ENCODE measurements at places on chromosomes 7 and 10.
A peak's percentile ranks its signal among the peaks of the same experiment; 100 is the strongest.

DNA sequence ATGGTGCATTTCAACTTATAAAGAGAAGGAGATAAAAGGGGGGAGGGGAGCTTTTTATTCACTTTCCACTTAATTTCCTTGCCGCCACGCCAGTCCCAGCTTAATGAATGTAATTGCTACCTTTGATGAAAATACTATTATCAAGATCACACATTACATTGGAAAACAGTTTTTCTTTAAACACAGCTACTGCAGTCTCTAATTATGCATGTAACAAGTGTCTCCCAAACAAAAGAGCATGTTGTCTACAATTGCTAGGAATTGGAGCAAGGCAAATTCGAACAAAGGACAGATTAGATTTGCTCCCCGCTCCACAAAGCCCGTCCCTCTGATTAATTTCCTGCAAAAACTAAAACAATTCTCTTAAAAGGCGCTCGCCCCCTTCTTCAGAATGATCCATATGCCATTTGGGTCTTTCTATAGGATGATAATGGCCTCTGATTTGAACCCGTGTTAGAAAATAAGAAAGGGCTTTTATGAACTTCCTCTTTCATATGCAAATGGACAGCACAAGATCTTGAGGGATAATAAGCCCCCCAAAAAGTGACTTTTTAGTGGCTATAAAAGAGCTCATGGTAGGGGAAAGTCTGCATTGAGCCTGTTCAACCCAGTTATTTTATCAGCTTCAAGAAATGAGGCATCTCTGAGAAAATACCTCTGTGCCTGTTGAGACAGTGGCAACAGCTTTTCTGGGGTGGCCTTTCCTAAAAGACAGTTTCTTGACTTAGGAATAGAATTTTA is 60.6 kb downstream of the ACADSB start:
- DNase-seq, result no peak

DNA sequence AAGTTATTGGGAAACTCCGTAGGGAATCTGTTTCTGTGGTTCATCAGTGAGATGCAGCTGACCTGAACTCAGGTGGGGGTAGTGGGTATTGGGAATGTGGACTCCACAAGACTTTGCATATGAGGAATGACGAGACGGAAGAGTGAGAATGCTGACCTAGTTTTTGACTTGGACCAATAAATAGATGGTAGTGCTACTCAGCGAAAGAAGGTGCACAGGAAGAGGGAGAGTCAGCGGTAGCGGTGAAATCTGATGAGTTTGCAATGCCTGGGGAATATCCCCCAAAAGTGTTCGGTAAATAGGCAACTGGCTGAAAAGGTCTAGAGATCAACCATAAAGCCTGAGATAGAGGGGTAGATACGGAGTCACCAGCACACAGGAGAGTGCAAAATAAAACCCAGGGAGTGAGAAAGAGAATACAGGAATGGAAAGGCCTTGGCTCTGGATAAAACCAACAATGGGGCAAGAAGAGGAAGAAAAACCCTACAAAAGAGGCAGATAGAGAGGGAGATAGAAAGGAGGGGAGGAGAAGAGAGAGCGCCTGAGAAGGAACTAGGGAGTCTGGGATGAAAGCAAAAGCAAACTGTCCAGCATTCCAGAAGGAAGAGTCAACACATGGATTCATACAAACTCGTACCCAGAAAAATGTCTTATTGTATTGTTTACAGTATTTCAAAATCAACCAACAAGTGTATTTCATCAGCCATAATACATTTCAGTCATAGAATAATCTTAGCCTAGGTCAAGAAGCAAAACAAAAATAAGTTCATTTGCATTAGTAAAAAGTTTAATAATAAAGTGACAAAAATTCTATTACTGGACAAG is 5.4 kb downstream of the ARHGAP21 start:
- peak; percentile 51 for DNase-seq

- no peak for DNase-seq
Measured at GRCh38 chr10:9451211-9451773, 1396.8 kb downstream of the GATA3 start.

DNA sequence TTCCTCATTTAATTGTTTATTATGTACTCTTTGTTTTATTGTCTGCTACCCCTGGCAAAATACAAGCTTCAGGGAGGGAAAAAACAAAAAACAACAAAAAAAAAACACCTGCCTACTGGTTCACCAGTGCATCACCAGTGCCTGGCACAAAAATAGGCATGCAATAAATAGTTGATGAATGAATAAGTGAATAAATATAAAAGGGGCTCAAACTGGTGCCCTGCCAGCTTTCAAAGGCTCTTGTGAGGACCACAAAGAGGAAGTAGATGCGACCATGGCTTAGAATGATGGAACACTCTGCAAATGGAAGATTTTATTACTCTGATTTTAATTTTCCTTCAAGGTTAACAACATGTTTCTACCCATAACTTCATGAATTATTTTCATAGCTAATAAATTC is 213.0 kb upstream of the INHBA start:
- DNase-seq, result no peak

- no peak for DNase-seq
Measured at GRCh38 chr10:19451356-19451755, 364.9 kb upstream of the PLXDC2 start.

DNA sequence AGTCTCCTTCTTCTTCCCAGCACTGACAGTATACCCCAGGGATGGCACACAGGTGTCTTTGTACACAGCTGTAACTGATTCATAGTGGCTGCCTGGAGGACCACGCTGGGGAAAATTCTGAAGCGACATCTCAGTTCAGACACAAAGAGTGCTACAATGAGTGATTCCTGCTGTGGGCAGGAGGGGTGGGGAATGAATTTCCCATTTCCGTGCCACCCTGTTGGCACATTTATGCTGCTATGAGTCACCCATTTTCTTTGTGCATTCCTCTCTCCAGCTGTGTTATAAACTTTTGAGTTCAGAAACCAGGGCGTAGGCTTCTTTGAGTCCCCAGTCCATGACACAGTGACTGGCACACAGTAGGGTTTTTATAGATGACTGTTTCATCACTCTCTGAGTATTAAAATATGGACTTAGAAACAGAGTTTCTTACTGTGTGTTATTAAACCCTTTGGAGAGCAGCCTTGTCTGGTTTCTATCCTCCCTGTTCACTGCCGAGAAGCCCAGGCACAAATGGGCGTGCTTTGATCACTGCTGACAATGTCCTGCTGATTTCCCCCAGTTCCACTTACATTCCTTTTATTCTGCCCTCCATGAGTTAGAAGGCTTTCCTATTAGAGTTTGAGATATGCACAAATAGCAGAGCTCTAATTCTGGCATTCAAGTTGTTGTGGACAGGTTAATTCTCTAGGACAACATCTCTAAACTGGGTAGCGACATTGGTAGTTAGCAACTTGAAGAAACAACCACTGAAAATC is 24.0 kb upstream of the NPS start:
- DNase-seq, result no peak

DNA sequence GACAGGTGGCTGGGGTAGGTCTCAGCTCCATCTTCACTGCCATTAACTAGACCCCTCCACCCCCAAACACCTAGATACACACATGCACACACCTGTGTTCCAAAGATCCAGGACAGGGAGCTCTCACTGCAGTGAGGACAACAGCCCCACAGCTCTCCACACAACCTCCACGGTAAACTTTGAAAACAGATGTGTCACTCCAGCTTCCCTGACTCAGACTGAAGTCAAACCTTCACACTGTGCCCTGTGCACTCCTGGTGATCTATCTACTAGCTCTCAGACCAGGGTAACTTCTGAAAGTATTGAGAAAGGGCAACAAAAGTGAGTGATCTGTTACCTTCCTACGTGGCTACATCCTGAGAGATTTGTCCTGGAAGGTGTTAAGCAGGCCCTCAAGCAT is 519.8 kb downstream of the XPNPEP1 start:
- DNase-seq, result no peak

GRCh38 chr10:121368347-121369025 is 229.8 kb downstream of the FGFR2 start:
- DNase-seq, result no peak

DNA sequence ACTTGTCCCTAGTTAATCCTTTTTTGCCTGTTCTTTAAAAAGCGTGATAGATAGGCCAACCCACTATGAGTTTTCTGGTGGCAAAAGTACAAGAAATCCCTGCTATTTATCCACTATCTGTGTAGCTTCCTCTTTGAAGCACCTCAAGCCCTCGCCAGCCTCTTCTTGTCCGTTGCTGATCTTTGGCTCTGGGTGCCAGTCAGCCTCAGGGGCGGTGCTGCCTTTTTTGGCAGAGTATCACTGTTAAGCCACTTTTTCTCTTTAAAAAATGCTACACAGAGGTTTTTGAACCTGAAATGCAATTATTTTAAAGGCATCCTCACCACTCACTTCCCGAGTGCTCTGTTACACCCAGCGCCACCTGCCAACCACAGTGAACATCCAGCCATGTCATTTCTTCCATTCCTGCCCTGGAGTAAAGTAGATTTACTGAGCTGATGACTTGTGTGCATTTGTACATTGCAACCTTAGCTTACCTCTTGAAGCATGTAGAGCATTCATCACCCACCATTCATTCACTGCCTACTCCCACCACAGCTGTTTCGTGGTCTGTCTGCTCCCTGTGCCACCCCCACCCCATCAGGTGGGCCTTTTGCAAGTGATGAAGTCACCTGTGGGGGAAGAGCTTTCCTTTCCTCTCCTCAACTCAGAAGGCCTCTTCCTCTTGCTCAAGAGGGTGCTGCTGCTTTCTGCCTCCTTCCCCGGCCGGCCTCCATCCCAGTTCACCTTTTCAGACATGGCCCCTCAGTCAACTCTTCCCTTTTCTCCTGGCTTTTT is 414.2 kb upstream of the GALNT17 start:
- no peak for DNase-seq

DNA sequence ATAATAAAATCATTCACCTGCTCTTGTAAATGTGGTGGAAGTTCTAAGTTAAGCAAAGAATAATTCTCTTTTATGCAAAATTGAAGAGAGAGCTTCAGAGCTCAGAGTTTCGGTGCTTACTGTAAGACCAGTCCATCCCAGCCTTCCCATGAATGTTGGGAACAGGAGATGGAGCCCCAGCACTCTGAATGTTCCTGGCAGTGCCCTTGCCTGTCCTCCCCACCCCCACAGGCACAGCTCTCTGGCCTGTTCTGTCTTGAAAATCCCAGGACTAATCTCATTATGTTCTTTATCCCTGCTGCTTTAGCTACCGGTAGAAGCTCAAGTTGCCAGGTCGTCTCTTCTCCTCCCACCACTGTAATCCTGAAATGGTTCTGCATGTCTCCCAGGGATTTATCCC is 29.1 kb upstream of the LHFPL3 start:
- DNase-seq, result no peak

DNA sequence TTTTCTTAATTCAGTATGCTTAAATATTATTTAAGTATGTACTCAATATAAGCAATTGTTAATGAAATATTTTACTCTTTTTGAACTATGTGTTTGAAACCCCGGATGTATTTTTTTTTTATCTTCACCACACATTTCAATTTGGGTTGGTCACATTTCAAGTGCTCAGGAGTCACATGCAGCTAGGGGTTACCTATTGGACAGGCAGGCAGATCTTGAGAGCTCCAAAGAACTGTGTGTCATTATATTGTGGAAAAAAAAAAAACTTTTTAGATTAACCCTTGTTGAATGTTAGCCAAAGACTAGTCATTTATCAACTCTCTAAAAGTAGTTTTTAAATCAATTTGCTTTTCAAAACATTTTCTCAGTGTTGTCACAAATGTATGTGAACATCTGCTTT is 37.2 kb downstream of the IKZF1 start:
- no peak for DNase-seq

GRCh38 chr7:15000157-15000556 is 97.6 kb upstream of the DGKB start:
- no peak for DNase-seq

GRCh38 chr10:92880233-92880861 is 32.0 kb downstream of the EXOC6 start:
- DNase-seq, result peak; percentile 23

DNA sequence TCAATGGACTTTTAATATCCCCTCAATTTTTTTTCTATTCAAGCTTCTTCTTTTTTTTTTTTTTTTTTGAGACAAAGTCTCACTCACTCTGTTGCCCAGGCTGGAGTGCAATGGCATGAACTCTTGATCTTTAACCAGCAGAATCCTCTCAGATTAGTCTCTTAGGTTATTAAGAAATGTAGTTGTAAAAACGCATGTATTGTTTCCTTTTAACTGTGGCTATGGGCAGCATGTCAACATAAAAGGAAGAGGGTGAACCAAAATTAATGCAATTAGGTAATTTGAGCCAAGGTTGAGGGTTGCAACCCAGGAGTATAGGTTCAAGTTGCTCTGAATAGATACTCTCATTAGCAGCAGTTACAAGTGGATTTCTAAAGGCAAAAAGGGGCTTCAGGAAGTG is 4.3 kb upstream of the GSTO1 start:
- no peak for DNase-seq

- DNase-seq, result no peak
Measured at GRCh38 chr7:133024596-133024995, 57.3 kb downstream of the CHCHD3 start.

DNA sequence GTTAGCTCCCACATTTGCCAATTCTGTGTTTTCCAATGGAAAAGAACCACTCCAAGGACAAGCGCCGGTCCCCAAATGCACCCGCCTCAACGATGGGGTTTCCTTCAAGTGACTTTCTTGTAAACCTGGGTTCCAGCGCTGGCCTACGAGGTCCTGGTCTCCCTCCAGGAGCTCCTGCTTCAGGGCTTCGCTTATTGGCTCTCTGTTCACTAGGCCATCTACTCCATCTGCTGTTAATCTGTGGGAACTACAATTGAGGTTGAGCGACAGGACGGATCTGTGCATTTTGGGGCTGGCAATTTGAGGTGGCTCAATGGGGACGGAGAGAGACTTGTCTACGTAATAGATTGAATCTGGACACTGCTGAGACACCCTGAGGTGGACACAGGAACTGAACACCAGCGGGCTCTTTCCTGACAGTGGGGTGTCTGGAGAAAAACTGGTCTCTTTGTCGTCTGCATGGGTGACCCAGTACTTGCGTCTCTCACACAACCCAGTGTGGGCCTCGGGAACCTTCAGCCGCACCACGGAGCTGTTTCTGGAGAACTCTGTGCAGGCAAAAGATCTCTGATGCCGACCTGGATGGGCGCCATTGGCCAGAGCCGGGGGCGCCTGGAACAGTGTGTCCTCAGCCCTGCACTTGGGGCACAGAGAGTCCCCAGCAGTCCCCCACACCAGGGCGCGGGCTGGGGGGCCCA is 115.9 kb upstream of the ADAM12 start:
- peak; percentile 53 for DNase-seq

- DNase-seq, result no peak
Measured at GRCh38 chr10:101035916-101036702, 5.1 kb downstream of the SFXN3 start.

DNA sequence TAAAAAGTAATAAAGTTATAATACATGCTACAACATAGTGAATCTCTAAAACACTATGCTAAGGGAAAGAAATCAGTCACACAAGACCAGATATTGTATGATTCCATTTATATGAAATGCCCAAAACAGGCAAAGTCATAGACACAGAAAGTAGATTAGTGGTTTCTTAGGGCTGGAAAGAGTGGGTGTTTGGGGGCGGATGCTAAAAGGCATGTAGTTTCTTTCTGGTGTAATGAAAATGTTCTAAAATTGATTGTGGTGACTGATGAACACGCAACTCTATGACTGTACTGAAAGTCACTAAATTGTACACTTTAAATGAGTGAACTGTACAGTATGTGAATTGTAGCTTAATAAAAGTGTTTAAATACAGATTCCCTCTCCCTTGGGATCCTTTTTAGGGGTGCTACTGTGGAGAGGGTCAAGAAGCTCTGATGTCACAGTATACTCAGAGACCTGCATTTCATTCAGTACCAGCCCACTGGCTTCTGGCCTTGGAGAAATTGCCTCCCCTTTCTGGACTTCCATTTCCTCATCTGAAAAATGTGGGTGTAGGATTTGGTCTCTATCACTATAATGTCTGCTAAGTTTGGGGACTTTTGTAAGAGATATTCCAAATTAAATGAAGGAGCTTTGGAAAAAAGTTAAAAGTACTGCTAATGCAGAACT is 46.4 kb downstream of the AOAH start:
- DNase-seq, result no peak

GRCh38 chr7:22109761-22110160 is 164.1 kb upstream of the CDCA7L start:
- DNase-seq, result peak; percentile 5

Measured in fibroblast of the conjunctiva (primary cell).